ENCODE measurements at places on chromosomes 6 and 20.

- no peak for DNase-seq
These were observed 1076.4 kb downstream of the HACE1 start for GRCh38 chr6:103783329-103783728.

DNA sequence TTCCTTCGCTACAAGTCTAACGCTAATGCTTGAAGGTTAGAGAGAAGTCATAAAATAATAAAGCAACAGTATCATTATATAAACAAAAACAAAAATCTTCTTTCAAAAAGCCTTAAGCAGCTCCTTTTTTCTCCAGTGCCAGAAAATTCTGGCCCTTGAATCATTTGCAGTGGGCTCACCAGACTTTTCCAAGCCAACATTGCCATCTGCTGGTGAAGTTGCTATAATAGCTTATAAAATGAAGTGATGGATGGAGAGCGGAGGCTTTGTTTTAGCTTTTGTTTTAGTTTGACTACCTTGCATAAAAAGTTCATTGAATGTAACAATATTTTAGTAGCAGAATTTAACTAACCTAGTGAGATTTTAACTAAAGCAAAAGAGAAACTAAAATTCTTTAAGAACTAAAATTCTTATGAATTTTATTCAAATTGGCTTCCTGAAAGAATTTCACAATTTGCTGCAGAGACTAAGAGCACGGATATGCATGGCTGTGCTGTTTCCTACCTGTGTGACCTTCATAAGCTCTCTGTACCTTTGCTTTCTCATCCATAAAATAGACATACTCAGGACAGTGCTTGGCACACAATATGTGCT, 44.8 kb upstream of the SLC2A12 start:
- DNase-seq = peak; percentile 56

GRCh38 chr20:24668791-24669190, 199.4 kb downstream of the SYNDIG1 start:
- DNase-seq = no peak

- DNase-seq = no peak
These were observed 55.6 kb upstream of the KIF25 start for GRCh38 chr6:167941822-167942221.

GRCh38 chr6:160221423-160221822, 37.2 kb downstream of the SLC22A2 start:
- no peak for DNase-seq

- no peak for DNase-seq
These were observed 38.6 kb upstream of the SLC23A2 start for GRCh38 chr20:5039889-5040288.

DNA sequence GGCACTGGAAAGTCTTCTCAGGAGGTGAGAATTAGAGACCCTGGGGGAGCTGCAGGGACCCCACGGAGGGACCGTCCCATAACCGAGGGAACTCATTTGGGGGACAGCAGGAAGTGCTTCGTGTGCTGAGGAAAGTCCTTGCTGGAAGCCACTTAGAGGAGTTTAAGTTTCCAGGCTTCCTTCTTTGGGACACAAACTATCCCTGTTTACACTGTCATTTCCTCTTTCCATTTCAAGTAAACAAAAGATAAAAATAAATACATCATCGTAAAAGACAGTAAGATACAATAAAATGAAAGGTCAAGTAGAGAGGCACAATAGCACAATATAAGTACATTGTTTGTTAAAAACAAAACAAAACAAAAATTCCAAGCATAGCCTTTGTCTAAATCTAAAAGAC, 101.2 kb downstream of the TTLL2 start:
- DNase-seq = no peak

- no peak for DNase-seq
These were observed 89.5 kb downstream of the GMPR start for GRCh38 chr6:16327777-16328325.

DNA sequence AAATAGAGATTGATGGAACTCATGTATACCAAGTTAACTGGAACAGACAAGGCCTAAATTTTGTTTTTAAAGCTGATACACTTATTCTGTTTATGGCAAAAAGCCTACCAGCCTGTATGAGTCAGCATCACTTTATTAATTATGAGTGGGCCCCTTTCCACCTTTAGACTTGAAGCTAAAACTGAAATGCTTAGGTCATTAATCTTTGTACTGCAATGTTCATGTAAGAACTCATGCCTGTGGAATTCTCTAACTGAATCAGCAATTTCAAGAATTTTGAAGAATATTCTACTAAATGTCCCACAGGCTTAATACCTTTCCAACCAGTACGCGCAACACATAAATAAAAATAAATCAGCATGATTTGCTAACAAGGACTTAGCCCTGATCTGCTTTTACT, 140.2 kb upstream of the PHACTR1 start:
- DNase-seq = peak; percentile 61

- DNase-seq = peak; percentile 55
These were observed 46.4 kb downstream of the ATG5 start for GRCh38 chr6:106279179-106279578.

GRCh38 chr6:99602520-99603420, 3.9 kb upstream of the PRDM13 start:
- peak; percentile 38 for DNase-seq

- DNase-seq = no peak
These were observed 79.9 kb downstream of the THBS2 start for GRCh38 chr6:169173532-169174268.

- DNase-seq = peak; percentile 86
These were observed 68.3 kb upstream of the TMEM244 start for GRCh38 chr6:129929433-129929832.

DNA sequence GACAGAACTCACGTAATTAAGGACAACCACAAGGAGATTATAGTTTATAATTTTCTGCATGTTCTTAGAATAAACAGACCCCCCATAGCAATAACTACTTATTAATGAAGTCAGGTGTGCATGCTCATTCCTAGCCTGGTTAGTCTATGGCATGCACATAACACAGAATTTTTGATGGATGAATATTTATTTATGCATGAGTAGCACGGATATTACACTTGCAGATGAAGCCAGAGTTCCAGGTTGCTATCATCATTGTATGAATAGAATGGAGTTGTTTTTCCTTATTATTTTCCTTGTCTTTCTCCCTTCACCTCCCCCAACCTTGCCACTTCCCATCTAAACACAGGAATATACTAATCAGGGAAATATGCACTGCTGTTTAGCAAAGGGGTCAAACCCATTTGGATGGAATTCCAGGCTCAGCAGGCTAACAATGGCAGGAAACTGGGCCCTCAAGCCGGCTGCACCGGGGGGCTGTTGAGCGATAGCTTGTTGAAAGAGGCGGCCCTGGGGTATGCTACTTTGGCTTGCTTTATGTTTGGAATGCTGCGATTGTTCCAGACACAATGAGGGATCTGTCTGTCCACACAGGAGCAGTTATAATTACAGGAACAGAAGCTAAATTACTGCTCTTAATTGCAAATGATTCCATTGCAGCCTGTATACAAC, 112.6 kb downstream of the TMEM170B start:
- peak; percentile 81 for DNase-seq

DNA sequence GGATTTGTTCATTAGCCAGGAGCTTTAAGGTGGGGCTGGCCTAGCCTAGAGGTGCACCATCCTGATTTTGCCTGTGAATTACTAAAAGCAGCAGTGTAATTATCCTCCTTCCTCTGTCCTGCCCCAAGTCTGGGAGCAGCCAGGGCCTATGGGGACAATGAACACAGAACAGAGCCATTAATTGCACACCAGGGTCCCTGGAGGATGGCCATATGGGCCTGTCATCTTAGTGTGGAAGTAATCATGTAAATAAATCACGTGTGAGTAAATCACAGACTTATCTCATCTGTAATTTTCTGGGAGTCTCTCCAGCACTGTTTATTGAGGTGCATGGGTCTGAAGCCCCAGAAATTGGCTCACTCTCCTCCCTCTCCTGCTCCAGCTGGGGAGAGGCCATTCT, 176.3 kb downstream of the LRFN2 start:
- no peak for DNase-seq

DNA sequence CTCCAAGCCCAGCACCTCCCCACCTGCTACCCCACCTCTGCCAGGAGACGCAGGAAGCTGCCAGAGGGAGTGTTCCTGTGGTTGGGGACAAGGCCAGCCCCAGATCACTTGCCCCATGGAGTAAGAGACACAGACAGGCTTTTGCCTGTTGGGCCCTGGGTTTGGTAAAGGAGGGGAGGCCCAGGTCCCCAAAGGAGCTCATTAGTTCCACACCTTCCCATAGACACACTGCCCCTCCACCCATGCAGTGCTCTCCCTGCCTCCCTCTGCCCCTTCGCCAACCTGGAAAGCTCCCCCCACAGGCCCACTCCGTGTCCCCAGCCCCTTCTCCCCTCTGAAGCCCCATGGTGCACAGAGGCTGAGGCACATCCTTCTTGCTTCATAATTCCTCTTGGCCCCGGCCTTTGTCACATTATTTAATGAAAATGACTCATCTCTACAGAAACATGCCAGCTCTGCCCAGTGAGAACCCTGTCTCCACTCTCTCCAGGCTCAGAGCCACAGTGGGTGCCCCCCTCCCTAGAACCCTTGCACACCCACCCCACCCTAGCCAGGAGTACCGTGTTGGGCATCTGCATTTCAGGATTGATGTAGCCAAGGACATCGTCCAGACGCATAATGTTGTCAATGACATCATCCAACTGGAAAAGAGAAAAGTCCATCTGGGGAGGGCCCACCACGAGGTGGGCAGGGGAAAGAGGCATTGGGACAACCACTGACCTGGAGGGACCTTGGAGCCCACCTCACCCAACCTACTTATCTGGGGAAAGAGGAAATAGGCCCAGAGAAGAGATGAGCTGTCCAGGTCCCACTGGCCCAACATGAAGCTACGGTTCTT, 46.0 kb downstream of the TFEB start:
- DNase-seq = peak; percentile 43

DNA sequence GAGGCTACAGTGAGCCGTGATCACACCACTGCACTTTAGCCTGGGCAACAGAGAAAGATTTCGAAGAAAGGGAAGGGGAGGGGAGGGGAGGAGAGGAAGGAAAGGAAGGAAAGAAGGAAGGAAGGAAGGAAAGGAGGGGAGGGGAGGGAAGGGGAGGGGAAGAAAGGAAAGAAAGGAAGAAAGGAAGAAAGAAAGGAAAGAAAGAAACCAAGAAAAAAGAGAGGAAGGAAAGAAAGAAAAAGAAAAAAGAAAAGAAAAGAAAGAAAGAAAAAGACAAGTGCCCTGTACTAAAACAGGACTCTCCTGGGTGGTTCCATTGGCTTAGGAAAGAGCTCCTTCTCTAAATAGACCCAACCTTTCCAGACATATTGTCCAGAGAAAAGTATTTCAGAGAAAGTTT, 136.6 kb downstream of the PXDC1 start:
- no peak for DNase-seq

GRCh38 chr6:137883400-137884148, 16.5 kb downstream of the TNFAIP3 start:
- peak; percentile 41 for DNase-seq

DNA sequence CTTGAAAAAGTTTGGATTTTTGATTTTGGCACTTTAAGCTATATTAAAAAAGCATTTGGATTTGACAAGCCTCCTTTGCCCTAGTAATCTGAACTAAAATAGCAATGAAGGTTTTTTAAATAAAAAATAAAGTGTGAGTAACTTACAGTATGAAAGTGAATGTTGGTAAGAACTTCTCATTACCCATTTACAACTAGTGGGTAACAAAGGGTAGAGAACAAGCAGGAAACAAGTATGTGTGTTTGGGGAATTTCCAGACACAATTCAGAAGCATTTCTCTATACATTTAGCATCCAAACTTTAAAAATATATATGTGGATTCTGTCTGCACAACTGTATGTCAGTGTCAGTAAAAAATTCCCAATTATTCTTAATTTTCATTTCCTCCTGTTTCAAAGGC, 2.9 kb downstream of the TMEM30A start:
- DNase-seq = no peak

DNA sequence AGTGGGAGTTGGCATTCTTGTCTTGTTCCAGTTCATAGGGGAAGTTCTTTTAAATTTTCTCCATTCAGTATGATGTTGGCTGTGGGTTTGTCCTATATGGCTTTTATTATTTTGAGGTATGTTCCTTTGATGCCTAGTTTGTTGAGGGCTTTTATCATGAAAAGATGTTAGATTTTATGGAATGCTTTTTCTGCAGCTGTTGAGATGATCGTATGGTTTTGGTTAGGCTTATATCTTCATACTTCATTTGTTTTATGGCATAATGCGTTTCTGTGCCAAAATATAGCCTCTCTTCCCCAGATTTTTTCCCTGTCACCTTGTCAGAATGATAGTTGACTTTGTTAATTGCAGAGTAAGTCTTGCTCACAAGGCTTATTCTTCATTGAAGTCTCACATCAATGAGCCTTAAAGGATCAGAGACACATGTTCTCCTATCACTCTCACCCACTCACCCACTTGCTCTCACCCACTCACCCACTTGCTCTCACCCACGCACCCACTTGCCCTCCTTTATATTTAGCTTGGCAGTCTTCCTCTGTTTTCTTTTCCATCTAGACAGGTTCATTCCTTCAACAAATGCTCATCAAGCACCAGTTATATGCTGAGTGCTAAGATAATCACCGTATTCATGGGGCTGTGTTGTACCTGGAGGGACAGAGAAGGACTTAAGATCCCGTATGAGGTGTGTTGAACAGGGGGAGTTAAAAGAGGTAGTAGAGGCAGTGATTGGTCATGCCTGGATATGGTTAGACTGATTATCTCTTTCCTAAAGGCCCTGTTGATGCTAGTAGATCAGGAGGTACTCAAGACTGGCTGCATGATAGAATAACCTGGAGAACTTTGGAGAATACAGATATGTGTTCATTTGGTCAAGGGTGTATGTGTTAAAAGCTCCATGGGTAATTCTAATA, 19.3 kb downstream of the UST start:
- peak; percentile 13 for DNase-seq

DNA sequence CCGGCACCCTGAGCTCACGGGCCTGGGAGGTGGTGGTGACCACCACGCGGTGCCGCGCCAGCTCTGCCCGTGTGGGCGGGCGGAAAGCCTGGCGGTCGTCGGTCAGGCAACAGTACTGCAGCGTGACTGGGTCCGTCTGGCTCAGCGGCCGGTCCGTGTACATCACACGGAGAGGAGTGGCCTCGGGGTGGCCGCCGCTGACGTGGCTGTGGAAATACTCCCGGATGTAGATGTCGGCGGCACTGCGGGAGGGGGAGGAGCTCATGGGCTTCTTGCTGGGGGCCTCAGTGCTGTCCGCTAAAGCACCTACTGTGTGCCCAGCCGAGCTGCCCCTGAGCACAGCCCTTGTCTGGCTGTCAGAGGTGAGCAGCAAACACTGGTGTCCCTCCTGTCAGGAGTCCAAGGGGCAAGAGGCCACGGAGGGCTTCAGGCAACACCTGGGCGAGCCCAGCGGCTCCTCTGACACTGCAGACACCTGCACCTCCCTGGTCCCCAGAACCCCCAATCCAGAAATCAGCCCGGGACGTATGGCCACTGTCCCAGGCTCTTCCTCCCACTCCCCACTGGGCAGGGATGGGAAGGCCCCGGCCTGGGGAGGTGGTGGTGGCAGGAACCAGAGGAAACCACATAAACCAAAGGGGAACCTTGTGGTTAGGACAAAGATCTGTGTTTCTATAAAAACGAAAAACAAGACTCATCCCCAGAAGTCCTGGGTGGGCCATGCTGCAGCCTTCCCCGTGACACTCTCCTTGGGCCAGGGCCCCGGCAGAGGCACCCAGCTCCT, 6.5 kb downstream of the HELZ2 start:
- DNase-seq = no peak

- DNase-seq = no peak
These were observed 45.1 kb downstream of the ADGRF1 start for GRCh38 chr6:46996860-46997641.
